Sigmoid colon (tissue), 7 donors: ENCODE measurements at places on chromosomes 13 and 19. TPM values are rescaled to one million over a fixed set of nuclear protein-coding genes. Genes with fewer than 3 reads are reported as not detected.

Gene ZNF100
- 1.2 TPM for polyA plus RNA-seq

Gene SYDE1
- 1.2 TPM for polyA plus RNA-seq

Gene ZNF91
- polyA plus RNA-seq, result 19.4 TPM

Gene ZNF415
- polyA plus RNA-seq, result 3.6 TPM

Gene ZNF536
- 0.87 TPM for polyA plus RNA-seq

Gene ASF1B
- polyA plus RNA-seq, result 13.6 TPM

Gene NAXD
- polyA plus RNA-seq, result 33.0 TPM

Gene CALR3
- polyA plus RNA-seq, result not detected

Gene SLC7A9
- polyA plus RNA-seq, result not detected

Gene MUC16
- polyA plus RNA-seq, result under 0.01 TPM

Gene RXFP2
- polyA plus RNA-seq, result not detected

Gene MYH14
- 235 TPM for polyA plus RNA-seq

Gene RFPL4A
- 0.19 TPM for polyA plus RNA-seq

Gene EPS8L1
- 36.3 TPM for polyA plus RNA-seq

Gene INSR
- 3.2 TPM for polyA plus RNA-seq

Gene SLC25A30
- polyA plus RNA-seq, result 8.4 TPM

Gene LILRA2
- polyA plus RNA-seq, result 3.2 TPM

Gene PCDH9
- polyA plus RNA-seq, result not detected

Gene KIR2DL1
- polyA plus RNA-seq, result 0.06 TPM

Gene PSG11
- not detected for polyA plus RNA-seq

Gene ZNF132
- 1.7 TPM for polyA plus RNA-seq

Gene ZIK1
- polyA plus RNA-seq, result 0.23 TPM

Gene ZNF99
- not detected for polyA plus RNA-seq
